ENCODE measurements at places on chromosomes 12 and 14.

DNA sequence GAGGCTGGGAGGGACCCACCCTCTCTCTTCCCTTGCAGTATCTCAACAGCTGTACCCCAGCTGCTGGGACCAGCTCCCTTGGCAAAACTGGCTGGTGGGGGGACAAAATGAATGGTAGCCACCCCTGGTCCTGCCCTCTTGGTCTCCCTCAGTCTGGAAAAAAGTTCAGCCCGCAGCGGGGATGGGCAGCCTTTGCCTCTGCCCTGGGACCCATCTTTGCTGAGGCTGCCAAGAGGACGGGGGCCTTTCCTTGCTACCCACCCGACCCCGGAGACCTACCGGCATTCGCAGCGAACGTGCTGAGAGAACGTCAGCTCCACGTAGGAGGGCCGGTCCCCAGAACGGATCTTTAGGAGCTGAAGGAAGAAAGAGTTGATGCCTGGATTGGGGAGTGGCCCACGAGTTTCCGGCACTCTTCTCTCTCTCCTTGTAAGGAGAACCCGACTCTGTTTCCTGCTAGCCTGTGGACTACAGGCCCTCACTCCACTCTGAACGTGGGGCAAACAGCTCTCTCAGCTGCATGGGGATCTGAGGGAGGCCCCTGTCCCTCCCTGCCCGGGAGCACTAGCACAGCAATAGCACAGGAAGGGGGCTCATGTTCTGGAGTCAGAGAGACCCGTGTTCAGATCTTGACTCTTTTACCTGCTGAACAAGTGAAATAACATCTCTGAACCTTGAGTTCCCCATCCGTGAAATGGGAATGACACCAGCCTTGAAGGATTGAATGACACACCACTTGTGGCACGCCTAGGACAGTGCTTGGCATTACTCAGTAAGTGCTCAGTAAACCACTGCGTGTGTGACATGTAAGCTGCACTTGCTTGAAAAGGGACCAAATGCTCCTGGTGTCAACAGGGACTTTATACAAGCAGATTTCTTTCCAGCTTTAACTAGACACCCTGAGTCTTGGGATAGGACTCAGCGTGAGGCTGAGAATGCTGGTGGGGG lies 6.9 kb downstream of the PGF start:
- no peak for DNase-seq

GRCh38 chr12:116520225-116520760 lies 38.9 kb upstream of the MAP1LC3B2 start:
- no peak for DNase-seq

- no peak for DNase-seq
Measured at GRCh38 chr14:94532447-94532846, 23.2 kb upstream of the SERPINA12 start.

GRCh38 chr12:111367661-111368221 lies 1.2 kb downstream of the PHETA1 start:
- no peak for DNase-seq

DNA sequence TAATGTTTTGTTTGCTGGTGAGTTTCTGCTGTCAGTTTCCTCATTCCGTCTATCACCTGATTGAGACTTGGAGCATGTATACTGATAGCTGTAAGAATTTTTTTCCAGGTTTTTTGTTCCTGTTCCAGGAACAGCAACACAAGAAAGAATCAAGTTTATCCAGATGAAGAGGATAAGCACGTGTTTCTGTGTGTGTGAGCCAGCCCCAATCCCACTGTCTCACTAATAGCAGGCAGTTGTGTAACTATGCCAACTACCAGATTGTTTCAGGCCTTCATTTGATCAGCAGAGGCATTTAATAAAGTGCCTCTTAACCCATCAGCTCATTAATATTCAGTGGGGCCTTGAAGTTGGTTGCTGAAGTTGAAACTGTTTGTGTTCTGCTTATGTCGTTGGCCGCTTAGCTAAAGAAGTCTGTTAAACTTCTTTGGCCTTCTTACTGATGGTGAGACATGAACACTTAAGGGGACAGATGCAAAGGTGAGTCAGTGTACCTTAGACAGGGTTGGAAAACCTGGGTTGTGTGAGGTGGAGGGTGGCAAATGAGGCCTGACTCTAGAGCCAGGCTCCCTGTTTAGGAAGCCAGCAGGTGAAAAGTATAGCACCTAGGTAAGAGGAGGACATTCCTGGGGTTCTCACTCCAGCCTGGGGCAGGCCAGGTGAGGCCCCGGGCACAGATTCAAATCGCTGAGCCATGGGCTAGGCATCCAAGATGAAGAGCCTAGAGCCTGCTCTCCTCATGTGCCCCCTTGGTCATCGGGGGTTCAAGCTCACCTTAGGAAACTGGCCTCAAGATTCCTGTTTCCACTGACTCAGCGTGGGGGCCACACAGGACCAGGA lies 3.7 kb downstream of the ANKRD13A start:
- no peak for DNase-seq

DNA sequence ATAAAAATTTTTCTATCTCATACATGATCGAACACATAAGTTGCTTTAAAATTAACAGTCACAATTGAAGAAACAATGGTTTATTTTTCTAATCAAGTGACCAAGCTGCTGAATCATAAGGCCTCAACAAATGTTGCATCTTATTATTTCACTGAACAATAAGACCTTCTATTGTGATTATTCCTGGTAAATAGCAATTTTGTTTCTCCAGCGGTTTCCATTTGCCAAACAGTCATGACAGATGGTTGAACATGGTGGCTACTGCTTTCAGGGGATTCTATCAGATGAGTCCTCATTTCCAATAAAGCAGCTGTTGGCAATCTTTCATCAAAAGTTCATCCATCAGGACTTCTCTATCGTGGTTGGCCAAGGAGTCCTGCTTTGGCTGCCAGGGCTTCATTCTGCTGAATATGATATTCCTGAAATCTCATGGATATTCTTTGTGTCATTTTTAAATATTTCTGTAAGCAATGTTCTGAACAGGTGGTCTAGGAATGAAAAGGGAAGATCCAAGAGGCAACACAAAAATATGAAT lies 13.0 kb downstream of the TOMM20L start:
- no peak for DNase-seq

DNA sequence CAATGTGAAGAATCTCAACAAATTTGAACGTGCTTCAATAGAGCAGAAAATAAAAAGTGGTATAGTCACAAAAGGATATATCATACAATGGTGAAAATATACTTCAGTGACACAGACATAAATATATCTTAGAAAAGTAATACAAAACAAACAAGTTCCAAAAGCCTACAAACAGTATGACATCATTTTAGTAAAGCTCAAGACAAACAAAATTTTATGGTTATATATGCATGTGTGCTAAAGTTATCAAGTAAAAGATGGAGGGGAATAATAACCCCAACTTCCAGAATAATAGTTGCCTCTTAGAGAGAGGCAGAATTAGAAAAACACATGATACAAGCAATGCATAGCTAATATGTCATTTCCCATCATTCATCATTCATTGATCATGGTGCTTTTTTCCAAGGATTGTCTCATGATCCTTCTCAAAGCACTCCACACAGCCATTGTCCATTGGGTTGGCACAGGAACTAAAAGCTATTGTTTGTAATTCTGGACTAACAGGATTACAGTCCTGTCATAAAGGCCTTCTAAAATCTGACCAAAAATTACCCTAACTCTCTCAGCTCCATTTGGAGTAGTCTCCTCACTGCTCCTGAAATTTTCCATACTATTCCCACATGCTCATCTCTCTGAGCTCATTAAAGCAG lies 59.5 kb downstream of the IFNG-AS1 start:
- no peak for DNase-seq

DNA sequence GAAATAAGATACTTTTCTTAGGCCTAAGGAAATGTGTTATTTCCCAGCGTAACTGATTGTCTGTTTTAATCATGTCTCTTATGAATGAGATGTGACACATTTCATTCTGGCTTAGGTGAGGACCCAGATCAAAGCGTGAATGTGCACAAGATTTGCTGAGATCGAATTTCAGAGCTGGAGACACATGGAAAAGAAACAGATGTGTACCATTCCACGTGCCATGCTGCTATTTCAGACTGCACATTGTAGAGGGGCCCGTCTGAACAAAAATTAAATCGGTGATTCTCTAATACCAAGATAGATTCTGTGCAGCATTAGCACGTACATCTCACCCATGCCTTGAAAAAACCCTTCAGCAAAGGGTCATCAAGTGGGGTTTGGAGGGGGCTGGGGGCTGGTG lies 290.4 kb downstream of the AACS start:
- no peak for DNase-seq

DNA sequence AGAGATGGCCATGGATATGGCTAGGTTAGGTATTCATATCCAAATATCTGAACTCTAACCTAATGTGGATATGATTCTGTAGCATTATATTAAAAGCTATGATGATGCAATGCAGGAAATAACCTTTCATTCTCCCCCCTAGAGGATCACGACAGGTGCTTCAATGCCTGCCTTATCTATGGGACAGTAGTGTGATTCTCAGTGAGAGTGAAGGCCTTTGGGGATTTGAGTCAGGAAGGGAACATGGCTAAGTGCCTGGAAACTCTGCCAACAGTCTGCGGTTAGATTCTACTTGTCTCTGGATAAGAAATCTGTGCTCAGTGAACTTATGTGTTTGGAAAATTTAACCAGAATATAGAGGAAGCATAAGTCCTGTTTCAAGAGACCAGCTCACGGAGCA lies 81.8 kb downstream of the SLC38A1 start:
- no peak for DNase-seq

- DNase-seq, result no peak
Measured at GRCh38 chr12:3838076-3838475, 35.1 kb downstream of the PARP11 start.

GRCh38 chr12:54261815-54262402 lies 18.0 kb downstream of the CBX5 start:
- DNase-seq, result no peak

DNA sequence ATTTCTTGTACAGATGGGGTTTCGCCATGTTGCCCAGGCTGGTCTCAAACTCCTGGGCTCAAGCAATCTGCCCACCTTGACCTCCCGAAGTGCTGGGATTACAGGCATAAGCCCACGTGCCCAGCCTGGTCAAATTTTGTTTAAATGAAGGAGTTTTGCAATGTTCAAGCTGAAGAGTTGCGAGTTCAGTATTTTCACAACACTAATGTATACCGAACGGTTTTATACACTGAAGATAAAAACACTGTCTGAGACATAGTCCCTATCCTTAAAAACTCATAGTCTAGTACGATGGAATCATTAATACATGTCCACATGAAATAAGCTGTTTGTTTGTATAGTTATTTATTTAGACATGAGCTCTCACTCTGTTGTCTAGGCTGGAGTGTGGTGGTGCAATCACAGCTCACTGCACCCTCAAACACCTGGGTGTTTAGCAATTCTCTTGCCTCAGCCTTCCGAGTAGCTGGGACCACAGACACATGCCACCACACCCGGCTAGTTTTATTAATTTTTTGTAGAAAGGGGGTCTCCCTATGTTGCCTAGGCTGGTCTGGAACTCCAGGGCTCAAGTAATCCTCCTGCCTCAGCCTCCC lies 15.4 kb downstream of the TRAPPC6B start:
- DNase-seq, result no peak

GRCh38 chr12:49689785-49690184 lies 17.4 kb downstream of the FMNL3 start:
- DNase-seq, result no peak

DNA sequence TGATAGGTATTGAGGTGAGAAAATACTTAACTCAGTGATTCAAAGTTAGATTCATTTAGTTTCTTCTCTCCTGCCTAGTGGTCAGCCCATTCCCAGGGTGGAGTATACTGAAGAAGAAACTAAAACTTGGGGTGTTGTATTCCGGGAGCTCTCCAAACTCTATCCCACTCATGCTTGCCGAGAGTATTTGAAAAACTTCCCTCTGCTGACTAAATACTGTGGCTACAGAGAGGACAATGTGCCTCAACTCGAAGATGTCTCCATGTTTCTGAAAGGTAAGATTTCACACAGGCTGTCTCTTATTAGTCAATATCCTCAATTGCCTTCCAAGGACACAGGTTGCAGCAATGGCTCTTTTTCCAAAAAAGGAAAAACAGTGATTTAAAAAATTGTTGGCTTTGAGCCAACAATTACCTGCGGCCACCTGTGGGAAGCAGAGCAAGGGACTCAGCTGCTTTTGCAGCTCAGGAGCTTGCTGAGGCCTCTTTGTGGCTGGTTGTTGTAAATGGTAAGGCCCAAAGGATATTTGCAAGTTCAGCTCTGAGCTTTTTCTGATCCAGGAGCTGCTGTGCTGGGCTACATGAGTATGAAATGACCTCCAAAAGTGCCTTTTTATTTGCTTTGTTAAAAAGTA lies 33.9 kb downstream of the TPH2 start:
- no peak for DNase-seq

DNA sequence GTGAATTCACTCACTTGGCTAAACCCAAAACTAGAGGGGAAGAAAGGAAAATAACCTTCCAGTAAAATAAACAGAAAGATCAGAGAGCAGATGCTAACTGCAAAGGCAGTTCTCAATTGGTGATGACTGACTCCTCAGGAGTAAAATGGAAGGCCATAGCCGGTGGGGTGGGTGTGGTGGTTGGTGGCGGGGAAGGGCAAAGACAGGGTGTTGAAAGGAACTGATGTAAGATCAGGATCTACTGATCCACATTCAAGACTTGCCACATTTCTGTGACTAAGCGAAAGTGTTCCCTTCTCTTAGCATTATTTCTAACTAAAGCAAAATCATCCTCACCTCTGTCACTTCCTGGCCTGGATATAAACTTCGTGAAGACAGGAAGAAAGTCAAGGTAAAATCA lies 26.3 kb upstream of the TC2N start:
- DNase-seq, result no peak

GRCh38 chr14:25411781-25412757 lies 362.1 kb upstream of the STXBP6 start:
- no peak for DNase-seq

DNA sequence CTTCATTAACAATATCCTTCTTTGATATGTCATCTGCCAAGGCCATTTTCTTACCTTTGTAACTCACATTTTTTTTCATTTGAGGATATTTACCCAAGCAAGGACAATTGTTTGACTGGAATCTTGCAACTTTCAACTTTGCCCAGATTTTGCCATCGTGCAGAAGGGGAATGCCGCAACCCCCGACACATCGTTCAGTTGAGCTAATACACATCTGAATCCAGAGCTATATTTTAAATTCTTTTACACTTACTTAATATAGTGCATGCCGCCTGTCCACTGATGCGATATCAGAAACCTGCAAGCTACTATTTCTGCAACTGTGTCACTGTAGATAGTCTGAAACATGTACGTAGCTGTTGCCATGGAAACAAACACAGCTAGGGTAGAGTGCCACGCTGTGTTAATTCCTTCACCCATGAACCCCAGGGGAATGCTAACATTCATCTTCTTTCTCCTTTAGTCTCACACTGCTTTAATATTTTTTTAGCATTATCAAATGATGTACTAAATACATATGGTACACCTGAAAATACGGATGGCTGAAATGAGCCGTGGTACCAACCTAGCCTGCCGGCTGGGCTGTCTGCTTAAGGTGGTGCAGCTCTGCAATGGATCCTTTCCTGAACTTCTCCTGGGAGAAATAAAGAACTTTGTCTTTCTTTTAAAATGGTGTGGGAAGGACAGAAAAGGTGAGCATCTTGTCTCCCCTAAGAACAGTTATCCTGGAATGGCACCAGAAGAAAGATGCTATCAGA lies 77.0 kb upstream of the FOXN3 start:
- no peak for DNase-seq

DNA sequence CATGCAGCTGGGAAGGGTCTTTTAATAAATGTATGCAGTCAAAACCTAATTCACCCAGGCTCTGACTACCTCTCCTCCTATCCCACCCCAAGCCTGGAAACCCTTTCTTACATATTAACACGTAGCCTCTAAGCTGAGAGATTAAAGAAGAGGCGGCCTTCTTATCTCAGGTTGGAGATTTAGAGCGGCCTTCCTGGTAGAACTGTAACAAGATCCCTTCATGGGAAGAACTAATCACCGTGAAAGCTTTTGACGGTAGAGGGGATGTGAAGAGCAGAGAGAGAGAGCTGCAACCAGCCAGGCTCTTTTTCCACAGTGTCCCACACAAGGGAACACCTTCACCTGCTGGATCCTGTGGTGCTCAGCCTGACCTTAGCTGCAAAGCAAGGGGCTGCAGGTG lies 367.4 kb downstream of the MED13L start:
- DNase-seq, result no peak
